ENCODE measurements at places on chromosomes 7 and 10. TPM values are rescaled to one million over a fixed set of nuclear protein-coding genes. Genes with fewer than 3 reads are reported as not detected.

The CELF2 gene
- 28.4 TPM for total RNA-seq

- DNase-seq = no peak
Measured at GRCh38 chr10:91214911-91215310, 5.6 kb upstream of the PCGF5 start.

- no peak for DNase-seq
Measured at GRCh38 chr7:26479581-26479980, 187.9 kb downstream of the SNX10 start.

- DNase-seq = no peak
Measured at GRCh38 chr10:122478971-122479370, 17.6 kb downstream of the HTRA1 start.

GRCh38 chr7:135645296-135645904 lies 16.9 kb upstream of the STMP1 start:
- DNase-seq = no peak

GRCh38 chr7:20197125-20197748 lies 19.9 kb downstream of the MACC1 start:
- no peak for DNase-seq

DNA sequence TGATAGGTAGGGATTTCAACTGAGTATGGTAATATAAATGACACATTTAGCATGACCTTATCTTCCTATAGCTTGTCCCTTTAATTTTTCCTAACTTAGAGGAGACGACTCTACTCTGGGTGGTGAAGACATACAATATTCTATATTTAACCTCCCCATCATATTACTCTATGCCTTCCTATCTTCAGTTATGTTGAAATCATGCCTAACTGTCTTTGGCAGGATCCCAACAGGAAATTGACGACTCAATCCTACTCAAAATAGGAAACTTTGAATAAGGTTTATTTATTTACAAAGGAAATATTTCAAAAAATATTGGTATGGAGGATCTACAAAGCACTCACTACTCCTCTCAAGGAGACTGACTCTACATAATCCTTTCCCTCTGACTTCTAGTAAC lies 24.1 kb upstream of the SEMA3A start:
- no peak for DNase-seq

The STMP1 gene
- 30.4 TPM for total RNA-seq

- no peak for DNase-seq
Measured at GRCh38 chr10:26357203-26357602, 80.9 kb upstream of the APBB1IP start.

The ZNF282 gene
- total RNA-seq = 24.2 TPM

DNA sequence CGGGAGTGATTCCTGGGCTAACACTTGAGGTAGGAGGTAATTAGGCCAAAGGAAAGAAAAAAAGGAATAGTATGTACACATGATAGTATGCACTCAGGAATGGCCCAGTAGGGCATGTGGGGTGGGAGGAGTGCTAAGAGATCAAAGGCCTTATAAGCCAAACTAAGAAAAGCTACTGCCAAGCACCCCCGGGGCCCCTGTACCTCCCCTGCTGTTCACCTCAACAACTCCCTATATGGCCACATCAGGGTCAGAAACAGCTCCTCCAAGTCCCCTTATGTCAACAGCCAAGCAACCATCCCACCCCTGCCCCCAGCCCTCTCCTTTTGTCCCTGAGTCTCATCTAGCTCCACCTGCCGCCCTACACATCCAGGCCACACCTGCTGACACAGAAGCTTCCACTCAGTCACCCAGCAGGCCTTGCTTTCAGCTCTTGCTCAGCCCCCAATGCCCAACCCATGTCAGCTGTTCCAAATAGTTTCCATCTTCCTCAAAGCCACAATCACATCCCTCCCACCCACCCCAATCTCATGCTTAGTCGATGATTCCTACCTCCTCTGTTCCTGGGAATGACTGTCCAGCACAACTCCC lies 80.2 kb downstream of the SORBS1 start:
- DNase-seq = peak; percentile 37

- no peak for DNase-seq
Measured at GRCh38 chr10:118321724-118322575, 20.2 kb downstream of the FAM204A start.

- DNase-seq = no peak
Measured at GRCh38 chr7:132866551-132866950, 215.3 kb downstream of the CHCHD3 start.

DNA sequence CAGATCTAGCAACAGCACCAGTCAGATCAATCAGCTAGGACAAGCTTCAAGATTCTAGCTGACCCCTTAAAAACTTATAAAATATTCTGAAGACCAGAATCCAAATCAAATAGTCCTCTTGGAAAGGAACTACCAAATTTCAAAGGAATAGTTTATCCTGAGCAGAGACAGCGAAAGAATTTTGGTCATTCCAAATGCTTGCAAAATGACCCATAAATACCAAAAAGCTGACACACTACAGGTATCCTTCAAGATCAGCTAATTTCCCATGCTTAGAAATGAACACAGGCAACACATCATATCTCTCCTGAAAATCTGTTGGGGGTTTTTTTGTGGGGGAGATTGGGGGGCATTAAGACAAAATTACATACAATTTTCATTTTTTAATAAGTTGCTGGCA lies 78.8 kb downstream of the PDSS1 start:
- no peak for DNase-seq

The ATOH7 gene
- total RNA-seq = 0.22 TPM

DNA sequence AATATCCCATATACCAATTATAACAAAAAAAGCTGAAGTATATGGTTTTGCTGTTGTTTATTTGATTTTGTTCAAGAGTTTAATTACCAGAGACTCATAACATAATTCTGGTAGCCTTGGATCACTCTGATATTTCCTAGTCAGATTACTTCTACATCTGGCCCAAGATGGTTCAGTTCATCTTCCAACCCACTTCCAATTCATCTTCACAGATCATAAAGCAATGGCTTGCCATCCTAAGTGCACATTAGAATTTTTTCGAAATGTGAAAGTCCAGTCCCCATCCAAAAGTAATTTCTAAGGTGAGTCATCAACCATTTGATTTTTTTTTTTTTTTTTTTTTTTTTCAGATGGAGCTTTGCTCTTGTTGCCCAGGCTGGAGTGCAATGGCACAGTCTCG lies 8.0 kb upstream of the HIBADH start:
- DNase-seq = no peak

The MAGI2 gene
- 3.5 TPM for total RNA-seq

DNA sequence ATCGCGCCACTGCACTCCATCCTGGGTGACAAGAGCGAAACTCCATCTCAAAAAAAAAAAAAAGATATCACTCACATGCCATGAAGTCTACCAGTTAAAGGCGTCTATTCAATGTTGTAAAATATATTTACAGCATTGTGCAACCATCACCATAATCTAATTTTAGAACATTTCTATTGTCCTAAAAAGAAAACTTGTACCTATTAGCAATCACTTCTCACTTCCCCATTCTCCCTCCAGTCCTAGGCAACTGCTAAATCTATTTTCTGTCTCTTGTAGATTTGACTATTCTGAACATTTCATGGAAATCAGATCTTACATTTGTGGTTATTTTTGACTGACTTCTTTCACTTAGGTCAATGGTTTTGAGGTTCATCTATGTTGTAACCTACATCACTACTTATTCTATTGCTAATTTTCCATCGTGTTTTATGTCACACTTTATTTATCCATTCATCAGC lies 25.2 kb upstream of the OTUD1 start:
- no peak for DNase-seq

The SFTPA1 gene
- not detected for total RNA-seq

- peak; percentile 12 for DNase-seq
Measured at GRCh38 chr10:18610517-18610916, 40.9 kb downstream of the NSUN6 start.

The SEC61A2 gene
- 5.8 TPM for total RNA-seq

DNA sequence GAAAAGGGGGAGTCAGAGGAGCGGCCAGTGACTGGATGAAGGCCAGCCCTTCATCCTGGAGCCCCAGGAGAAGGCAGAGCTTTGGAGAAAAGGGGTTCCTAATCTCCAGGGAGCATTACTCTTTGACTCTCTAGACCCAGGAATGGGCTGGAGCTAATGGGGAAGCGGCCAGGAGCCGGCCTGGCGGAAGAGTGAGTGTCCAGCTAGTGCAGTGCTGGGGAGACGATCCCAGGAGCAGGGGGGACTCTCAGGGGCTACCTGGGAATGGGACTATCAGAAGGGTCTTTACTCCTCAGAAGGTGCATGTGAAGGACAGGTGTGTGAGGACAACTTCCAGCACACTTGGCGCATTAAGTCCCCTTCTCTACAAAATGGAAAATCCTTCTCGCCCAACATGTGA lies 2.4 kb upstream of the PAX2 start:
- no peak for DNase-seq

The ASB10 gene
- total RNA-seq = not detected

GRCh38 chr7:157486007-157486755 lies 149.4 kb downstream of the DNAJB6 start:
- no peak for DNase-seq

The GPRIN2 gene
- total RNA-seq = 35.9 TPM

GRCh38 chr7:51518646-51519045 lies 202.0 kb upstream of the COBL start:
- DNase-seq = no peak

DNA sequence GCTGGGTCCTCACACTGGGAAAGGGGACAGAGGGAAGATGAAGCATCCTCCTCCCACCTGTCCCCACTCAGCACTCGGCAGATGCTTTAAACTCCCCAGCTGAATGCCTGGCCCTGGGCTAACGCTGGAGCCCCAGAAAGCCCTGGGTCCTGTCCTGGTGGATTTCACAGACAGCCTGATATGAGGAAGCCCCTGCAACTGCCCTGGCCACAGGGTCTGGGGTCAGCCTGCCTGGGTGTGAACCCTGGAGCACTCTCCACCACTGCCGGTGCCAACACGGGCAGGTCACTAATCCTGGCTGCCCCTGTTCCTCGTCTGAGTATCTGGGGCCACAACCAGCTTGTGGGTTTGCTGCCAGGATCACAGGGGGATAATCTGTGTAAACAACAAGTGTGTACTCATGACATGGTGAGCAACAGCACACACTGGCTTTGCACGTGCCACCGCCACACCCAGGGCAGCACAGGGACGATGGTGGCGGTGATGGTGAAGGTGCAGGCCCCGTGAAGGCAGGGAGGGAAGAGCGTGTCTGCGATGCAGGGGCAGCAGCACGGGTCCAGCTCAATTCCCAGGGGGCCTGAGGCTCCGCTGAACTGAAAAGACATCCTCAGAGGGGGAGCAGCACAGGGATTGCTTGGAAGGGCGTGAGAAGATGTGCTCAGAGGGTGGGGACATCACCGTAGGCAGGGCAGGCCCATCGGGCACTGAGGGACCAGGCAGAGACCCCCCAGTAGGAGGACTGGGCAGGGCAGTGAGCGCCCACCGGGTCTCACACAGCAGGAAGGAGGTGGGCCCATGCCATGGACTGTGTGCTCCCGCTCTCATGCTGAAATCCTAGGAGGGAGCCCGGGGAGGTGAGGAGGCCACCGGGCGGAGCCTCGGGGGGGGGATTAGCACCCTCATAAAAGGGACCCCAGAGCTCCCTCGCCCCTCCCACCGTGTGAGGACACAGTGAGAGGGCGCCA lies 238.7 kb downstream of the MAD1L1 start:
- DNase-seq = no peak

GRCh38 chr7:132608523-132608922 lies 32.3 kb upstream of the PLXNA4 start:
- no peak for DNase-seq
